ENCODE measurements at places on chromosomes 5 and 9.

DNA sequence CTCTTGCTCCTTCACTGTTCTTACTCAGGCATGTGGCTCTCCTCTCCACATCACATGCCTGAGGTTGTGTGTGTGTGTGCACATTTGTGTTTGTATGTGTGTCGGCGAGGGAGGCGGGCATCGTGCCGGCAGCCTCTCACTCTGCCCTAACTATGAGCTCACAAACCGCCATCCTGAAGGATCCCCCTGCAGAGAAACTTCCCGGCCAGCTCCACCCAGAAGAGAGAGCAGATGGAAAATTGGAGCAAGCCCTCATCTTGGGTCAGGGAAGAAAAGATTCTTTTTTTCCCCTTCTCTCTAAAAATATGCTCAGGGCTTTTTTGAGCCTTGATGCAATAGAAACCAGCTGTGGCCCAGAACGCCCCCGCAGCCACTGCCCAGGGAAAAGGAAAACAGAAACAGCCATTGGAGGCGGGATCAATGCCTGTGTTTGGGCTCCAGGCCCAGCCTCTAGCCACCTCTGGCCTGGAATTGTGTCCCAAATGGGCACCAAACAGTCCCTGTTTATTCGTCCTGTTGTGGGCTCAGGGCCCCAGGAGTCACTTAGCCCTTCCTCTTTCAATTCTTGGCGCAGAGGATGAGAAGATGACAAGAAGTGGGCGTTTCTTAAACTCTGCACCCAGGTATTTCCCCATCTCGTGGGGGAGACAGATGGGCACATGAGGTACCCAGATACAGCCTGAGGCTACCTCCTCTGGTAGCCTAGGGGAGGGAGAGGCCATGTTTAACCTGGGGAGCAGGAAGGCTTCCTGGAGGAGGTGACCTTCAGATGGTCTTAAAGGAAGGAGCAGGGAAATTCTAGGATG is 151.5 kb downstream of the RGS3 start:
- DNase-seq = no peak

DNA sequence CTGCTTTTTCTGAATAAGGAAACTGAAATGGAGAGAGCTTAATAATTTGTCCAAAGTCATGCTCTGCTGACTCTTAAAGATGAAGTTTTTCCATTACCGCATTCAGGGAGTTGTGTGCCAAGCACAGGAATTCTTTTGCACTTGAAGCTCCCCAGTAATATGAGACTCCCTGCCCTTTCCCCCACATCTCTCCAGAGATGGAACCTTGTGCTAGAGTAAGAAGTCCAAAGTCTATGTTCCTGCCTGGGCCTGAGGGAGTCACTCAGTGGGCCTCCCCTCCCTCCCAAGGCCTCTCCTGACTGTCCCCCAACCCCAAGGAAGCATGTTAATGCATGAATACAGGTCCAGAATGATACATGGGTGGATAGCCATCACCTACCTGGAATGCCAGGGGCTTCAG is 173.3 kb upstream of the SEMA6A start:
- no peak for DNase-seq

GRCh38 chr9:21919377-21920362 is 74.5 kb downstream of the CDKN2A start:
- no peak for DNase-seq

DNA sequence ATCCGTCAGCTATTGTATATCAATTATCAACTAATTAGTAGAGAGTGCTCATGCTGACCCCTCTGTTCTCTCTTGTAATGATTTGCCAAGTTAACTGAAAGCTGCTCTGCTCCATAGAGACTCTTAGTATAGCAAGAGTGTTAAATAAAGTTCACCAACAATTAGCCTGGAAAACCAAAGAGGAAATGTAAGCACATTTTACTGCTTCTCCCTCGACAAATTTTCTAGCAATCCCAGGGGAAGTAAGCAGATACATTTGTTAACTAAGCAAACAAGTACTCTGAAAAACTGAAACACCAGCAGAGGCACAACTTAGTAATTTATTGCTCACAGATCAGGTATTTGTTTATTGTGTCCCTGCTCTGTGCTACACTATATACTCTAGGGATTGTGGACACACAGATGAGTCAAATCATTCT is 162.2 kb downstream of the GLIS3 start:
- no peak for DNase-seq

DNA sequence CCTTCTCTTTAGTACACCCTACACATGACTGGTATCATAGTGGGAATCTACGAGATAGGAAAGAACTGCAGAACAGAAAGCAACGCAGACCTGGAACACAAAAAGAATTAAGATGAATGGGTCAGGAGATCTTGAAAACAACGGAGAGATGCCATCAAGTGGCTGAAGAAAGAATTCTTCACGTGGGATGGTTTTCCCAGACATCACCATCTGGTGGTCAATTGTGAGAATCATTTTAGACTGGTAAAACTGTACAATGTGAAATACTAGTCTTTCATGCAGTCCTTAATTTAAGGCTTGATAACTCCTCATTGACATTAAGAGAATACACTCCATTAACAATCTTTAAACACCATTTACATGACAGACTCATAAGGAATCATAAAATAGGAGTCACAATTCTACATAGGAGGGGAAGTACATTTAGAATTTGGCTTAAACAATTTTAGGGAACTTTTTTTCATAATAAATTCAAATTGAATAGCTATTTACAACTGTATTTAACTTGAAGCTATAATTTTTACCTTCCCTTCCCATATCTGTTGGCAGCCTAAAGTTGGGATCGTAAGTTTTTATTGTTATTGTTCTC is 128.4 kb upstream of the TRPM3 start:
- peak; percentile 56 for DNase-seq

- DNase-seq = no peak
These were observed at the start of gene CATSPER3 for GRCh38 chr5:134967607-134968006. TSS of gene CATSPER3 (plus strand) at chr5:134967907. CDS start at chr5:134967992, 85 bp downstream.

- DNase-seq = no peak
These were observed 50.4 kb downstream of the SHOC1 start for GRCh38 chr9:111744363-111744762.

DNA sequence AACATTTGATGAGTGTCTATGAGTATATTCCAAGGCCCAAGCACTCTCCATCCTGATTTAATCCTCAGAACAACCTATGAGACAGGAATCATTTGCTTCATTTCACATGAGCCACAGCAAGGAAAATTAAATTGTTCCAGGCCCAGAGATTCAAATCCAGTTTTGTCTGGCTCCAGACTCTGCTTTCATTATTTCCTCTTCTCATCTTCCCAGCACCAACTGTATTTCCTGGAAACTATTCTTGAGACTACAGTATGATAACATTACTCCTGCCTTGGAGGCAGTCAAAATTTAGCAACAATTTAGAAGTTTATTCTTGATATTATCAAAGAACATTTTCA is 194.5 kb downstream of the ZNF608 start:
- no peak for DNase-seq

DNA sequence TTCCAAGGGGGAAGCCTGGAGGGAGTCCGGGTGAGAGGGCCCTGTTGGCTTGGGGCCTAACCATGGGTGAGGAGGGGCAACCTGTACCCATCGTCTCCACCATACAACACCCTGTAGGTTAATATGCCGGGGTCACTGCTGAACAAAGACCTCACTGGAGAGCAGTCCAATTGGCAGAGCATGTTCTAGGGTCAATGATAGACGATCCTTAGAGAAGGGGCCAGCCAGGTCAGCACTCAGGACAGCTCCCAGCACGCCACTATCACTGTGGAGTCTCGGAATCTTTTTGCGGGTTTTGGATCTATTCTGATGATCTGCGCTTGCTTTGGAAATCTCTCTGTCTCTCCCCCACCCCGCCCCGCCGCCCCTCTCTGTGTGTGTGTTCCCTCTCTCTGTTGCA is 218.4 kb upstream of the MVB12B start:
- DNase-seq = peak; percentile 51

DNA sequence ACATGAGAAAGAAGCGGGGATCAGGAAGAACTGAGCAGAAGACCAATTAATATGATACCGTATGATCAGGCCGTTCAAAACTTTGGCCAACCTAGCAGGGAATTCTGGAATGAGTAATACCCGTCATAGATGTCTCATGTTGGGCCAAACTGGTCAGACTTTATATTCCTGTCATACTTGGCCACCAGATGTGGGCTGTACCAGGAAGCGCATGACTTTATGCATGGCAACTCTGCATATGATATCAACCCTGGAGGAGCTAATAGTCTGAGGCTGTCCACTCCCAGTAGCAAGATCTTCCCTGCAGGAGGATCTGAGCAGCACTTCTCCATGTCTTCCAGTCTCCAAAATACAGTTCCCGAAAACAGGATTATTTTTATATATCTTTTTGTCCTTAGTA is 68.5 kb upstream of the NAA35 start:
- no peak for DNase-seq

DNA sequence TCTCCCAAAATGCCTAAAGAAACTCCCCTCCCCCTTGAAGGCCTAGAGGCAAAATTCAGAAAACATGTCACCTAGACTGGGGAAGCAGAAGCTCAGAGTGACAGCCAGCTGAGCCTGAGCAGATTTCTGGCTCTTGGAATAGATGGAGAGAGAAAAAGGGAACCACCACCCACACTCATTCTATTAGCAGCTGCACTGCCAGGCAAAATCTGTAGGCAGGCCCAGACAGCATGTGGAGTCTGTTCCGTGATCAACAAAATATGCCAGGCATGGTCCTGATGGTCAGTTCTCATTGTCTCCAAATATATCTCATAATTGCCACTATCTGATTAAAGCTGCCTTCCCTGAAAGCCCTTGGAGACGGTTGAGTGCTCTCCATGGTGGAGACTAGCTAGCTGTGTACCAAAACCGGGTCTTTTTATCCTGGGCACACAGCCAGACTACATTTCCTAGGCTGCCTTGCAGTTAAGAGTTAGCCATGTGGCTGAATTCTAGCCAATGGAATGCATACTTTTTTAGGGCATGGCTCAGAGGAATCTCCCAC is 131.7 kb upstream of the GPR151 start:
- no peak for DNase-seq

Data from HAP-1 (cell line).